Dermis blood vessel endothelial cell (primary cell): ENCODE measurements at places on chromosomes 5 and 9. TPM values are rescaled to one million over a fixed set of nuclear protein-coding genes. Genes with fewer than 3 reads are reported as not detected.

- peak; percentile 32 for DNase-seq
These were observed 294.2 kb upstream of the PTGER4 start for GRCh38 chr5:40385544-40385943.

The ELOVL7 gene
- 0.09 and 2.2 TPM in 2 replicates for total RNA-seq

The URM1 gene
- total RNA-seq, result 64.8 and 97.7 TPM in 2 replicates

DNA sequence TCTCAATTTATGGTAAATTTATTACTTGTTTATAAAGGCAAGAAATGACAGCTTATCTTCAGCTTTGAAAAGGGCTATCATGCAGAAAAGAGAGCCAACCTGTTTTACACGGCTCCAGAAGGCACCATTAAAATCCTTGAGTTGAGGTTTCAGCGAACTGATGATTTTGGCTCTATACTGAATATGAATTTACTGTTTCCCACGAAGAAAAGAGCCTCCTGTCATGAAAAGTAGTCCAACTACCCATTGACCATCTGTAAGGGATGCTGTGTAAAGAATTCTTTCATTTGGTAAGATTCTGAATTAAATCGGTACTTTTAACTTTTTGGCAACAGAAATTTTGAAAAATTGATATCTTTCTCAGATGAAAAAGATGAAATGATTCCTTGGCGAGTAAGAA lies 657.6 kb upstream of the ZNF608 start:
- DNase-seq, result no peak

DNA sequence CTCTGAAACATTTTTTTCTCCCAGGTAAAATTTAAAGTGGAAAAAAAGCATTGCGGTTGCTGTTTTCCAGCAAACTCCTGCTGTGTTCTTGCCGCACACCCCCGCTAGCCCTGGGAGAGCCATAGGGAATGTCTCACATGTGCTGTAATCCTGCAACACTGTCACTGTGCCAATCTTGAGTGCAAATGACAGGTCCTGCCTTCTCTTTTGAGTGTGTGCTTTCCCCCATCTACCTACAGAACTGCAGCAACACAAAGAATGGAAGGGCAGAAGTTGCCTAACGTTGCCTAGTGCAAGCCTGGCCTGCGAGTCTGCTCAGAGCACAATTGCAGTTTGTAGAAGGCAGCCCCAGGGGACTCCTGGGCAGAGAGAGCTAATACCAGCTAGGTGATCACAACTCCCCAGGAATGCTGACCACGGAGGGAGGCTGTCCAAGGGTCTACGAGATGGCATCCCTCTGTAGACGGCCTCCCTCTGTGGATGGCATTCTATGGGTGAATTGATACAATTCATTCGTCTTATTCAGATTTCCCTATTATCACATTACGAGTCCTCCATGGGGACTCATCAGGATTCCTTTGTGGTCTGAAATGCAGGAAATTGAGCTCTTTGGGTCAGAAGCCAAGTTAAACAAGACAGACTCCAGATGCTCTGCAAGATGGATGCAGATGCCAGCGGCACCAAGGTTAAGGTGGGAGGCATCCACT lies 172.6 kb upstream of the S1PR3 start:
- peak; percentile 68 for DNase-seq

The IL31RA gene
- 0.19 TPM in 1 of 2 replicates, not detected in the other for total RNA-seq

GRCh38 chr5:65018763-65019162 lies 250.0 kb downstream of the CWC27 start:
- DNase-seq, result no peak
